ENCODE measurements at places on chromosomes 2 and 18.

DNA sequence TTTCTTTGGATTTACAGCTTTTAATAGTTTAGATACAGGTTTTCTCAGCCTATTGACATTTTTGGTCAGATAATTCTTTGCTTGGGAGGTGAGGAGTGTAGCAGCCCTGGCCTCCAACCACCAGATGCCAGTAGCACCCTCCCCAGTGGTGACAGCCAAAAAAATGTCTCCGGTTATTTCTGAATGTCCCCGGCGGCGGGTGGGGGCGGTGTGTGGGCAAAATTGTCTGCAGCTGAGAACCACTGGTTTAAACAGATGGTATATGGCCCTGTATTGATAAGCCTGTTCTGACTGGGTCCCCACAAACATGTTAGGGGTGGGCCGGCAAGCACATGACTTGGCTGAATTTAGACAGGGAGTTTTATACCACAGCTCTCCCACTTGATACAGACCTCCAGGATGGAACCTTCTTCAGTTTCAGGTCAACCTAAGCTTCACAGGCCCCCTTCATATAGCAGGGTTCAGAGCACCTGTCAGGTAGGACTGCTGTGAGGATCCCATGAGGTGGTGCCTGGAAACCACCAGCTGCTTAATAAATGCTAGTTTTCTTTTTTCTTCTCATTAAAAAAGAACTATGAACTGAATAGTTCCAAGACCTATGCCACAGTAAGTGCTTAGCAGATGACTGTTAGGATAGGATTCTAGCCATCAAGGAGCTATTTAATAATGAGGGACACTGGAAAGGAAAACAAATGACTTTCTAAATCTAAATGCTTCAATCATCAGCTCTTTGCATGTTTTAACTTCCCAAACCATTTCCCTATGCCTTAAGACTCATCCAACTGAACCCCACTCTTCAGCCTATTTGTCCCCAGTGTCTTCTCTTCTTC lies 18.1 kb downstream of the LPIN2 start:
- DNase-seq: no peak

- DNase-seq: no peak
Measured at GRCh38 chr2:209451209-209451834, 27.5 kb downstream of the MAP2 start.

DNA sequence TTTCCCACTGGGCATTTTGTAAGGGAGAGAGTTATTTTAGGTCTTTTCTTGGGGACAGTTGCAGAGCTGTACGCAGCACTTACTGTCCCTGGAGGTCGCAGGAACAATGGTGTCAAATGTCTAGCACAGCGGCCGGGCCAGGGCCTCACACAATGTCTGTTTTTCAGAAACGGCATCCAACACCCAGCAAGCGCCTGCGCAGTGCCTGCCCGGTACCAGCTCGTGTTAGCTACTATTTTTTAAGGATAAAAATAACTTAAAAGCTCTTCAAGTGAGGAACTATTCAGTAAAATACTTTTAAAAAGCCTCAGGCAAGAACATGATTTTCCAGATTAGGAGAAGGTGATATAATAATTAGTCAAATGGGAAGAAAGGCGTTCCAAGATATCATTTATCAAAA lies 90.0 kb downstream of the MBP start:
- DNase-seq: no peak

GRCh38 chr2:65291216-65292105 lies 63.8 kb downstream of the ACTR2 start:
- DNase-seq: no peak

DNA sequence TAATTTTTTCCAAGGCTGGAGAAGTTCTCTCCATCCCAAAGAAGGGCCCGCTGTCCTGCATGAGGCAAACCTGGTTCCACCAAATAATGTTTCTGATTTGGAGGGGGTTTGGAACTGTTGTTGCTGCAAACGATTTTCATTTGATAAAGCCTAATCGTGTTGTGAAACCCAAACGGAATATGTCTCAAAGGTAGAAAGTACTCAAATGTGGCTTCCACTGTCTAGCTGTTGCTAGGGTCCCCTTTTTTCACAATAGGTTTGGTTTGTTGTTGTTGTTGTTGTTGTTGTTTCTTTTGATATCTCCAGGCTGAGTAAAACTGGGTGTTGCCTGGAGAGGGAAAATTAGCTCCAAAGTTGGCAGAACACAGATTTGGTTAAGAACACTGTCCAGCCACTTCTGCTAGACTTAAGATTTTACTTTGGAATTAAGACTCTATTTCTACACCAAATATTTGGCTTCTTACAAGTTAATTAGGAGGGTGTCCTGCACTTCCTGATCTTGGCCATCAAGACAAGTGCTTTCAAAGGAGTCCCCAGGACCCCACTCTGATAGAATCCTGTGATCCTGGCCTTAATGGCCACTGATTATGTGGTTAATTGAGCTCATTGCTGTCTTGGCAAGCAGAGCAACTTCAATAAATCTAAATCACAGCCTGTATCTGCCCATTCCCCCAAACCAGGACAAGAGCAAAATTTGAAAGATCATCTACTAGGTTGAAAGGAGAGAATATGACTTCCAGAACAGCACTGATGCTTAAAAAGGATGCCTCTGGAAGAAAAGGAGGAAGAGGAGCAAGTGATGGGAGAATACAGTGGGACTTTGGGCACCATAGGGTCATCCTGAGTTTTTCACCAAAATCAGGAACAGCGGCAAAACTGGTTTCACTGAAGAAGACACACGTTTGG lies 3.3 kb upstream of the HOXD13 start:
- DNase-seq: no peak

GRCh38 chr2:143165291-143165690 lies 36.1 kb downstream of the ARHGAP15 start:
- no peak for DNase-seq

DNA sequence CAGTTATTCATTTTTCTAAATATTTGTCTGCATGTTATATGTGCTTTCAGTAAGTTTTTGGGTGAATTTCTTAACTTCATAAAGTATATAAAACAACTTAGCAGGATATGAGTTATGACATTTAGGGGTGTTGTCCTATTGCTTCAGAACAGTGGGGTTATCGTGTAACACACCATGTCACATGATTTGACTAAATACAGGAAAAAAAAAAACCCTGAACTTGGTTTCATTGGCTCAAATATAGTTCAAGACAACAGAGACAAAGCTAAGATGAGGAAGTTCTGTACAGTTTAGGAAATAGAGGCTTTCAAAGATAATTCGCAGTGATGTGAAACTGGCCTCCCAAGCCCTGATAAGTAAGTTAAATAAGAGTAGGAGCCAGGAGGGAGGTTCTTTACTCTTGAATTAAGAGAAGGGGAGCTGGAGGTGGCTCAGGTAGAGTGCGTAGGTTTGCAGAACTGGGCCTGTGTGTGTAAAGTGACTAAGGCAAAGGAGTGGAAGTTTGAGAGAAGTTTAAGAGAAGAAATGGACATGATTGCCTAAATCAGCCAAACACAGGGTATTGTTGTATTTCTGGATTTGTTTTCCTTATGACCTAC lies 53.9 kb downstream of the LIMS1 start:
- DNase-seq: no peak

All from kidney glomerular epithelial cell (primary cell).